ENCODE measurements at places on chromosomes 4 and X. TPM values are rescaled to one million over a fixed set of nuclear protein-coding genes. Genes with fewer than 3 reads are reported as not detected.
A peak's percentile ranks its signal among the peaks of the same experiment; 100 is the strongest.

- H3K4me1 ChIP-seq, result peaks cover 36% of the 10 kb centered on the region
- H3K27me3 ChIP-seq, result no peaks in the 10 kb centered on the region
Measured at GRCh38 chrX:41335198-41335957, 1.4 kb downstream of the DDX3X start.

GRCh38 chrX:16711893-16712547 lies 449 bp downstream of the CTPS2 start:
- H3K36me3 ChIP-seq, result no peaks in the 10 kb centered on the region
- peak; percentile 63 for DNase-seq
- H3K27ac ChIP-seq, result peak overlapping the region; percentile 84
- H3K4me3 ChIP-seq, result peak overlapping the region; percentile 74

DNA sequence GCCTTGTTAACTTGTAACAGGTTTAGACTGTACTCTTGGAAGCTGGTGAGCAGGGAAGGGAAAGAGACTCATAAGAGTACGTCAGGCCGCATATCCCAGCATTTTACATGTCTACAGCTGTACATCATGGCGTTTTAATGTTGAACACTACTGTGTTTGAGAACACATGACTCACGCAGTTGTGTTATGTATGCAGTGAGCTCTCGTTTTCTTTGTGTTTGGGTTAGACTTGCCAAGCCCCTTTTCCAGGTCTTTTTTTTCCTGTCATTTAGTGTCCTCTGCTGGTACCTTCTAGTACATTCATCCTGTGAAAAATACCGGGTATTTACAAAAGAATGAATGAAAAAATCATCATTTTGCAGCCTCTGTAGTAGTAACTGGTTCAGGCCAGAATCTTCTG lies 35.3 kb downstream of the SMS start:
- H3K36me3 ChIP-seq, result peaks cover 23% of the 10 kb centered on the region
- no peak overlapping the region for H3K27ac ChIP-seq
- DNase-seq, result no peak
- no peaks in the 10 kb centered on the region for H3K4me1 ChIP-seq
- H3K4me3 ChIP-seq, result no peak overlapping the region

ARMCX6 gene
- 12.8 TPM for total RNA-seq

TLR3 gene
- 8.2 TPM for total RNA-seq

GRCh38 chrX:70255452-70255851 lies 4.6 kb downstream of the P2RY4 start:
- no peaks in the 10 kb centered on the region for H3K27me3 ChIP-seq
- no peak overlapping the region for H3K27ac ChIP-seq
- no peaks in the 10 kb centered on the region for H3K4me1 ChIP-seq
- no peak for DNase-seq
- no peak overlapping the region for H3K4me3 ChIP-seq

- no peaks in the 10 kb centered on the region for H3K4me1 ChIP-seq
- no peak overlapping the region for H3K27ac ChIP-seq
- no peaks in the 10 kb centered on the region for H3K27me3 ChIP-seq
- DNase-seq, result no peak
- no peak overlapping the region for H3K4me3 ChIP-seq
Measured at GRCh38 chrX:101237041-101237440, 17.5 kb downstream of the DRP2 start.

ADAM29 gene
- total RNA-seq, result not detected

DNA sequence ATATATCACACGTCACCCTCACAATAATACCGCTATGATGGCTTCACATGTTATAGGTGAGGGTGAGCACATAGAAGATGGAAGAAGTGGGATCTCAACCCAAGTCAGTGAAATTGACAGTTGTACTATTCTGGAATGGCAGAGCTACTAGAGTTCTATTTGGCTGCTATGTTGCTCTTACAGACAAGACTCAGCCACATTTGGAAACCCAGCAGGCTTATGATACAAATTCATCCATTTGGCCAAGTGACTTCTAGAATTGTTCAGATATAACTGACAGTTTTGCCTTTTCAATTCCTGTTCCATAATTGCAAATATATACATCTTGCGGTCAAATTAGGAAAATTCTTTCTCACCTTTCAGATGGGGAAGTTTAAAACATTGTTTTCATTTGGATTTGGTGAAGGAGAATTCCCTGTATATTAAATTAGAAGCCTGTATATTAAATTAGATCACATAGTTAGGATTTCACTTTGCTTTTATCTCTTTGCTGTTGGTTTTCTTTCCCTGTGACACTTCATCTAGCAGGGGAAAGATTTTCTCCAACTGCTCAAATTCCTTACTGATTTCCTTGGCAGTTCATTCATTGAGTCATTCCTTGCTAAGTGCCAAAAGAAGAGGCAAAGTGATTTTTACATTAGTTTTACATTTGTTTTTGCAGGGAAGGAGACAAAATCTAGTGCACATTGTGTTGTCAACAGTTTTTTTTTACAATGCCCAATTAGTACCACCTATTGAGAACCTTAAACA lies 120.6 kb upstream of the TBC1D9 start:
- no peak overlapping the region for H3K4me3 ChIP-seq
- no peaks in the 10 kb centered on the region for H3K36me3 ChIP-seq
- no peaks in the 10 kb centered on the region for H3K27me3 ChIP-seq
- H3K27ac ChIP-seq, result no peak overlapping the region

- H3K4me3 ChIP-seq, result no peak overlapping the region
- no peak overlapping the region for H3K27ac ChIP-seq
- H3K4me1 ChIP-seq, result no peaks in the 10 kb centered on the region
- H3K27me3 ChIP-seq, result no peaks in the 10 kb centered on the region
- no peak for DNase-seq
- H3K36me3 ChIP-seq, result no peaks in the 10 kb centered on the region
Measured at GRCh38 chrX:3046253-3047240, 5.3 kb downstream of the ARSF start.

- no peaks in the 10 kb centered on the region for H3K36me3 ChIP-seq
- no peak overlapping the region for H3K27ac ChIP-seq
- no peak for DNase-seq
- no peaks in the 10 kb centered on the region for H3K27me3 ChIP-seq
- no peak overlapping the region for H3K4me3 ChIP-seq
Measured at GRCh38 chrX:70042399-70043371, 7.1 kb downstream of the AWAT2 start.

DNA sequence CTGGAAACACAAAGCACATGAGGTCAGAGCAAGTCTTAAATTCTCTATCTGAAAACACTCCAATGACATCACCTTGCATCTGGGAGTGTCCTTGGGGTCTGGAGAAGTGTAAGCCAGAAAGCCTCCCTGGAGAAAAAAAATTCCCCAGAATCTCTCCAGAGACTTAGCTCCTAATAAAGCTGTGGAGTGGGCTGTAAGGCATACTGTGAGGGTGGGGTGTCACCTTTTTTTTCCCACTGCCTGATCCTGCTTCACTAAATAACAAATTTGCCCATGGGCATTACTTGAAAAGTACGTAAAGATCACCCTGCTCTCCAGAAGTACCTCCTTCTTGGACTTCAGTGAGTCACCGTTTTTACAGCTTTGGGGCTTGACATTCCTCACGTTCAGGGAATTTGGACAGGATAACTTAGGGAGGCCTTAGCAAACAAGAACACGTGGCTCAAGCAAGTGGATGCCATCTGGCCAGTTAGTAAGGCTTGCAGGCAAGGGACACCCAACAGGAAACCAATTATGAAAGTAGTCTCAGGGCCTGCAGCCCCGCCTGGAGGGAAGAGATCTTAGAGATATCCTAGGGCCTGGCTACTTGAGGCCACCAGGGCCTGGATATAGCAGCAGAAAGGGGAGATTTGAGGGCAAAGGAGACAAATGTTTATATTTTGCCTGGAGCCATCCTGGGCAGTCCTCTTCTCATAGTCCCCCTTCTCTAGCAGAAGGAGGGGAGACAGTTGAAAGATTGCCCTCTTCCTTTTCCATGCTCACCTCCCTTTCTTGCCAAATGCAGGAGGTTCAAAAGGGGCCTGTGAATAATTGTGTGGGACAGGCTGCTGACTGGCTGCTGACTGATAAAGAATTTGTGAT lies 60.1 kb upstream of the PLAC1 start:
- no peak overlapping the region for H3K4me3 ChIP-seq
- H3K27me3 ChIP-seq, result no peaks in the 10 kb centered on the region
- H3K4me1 ChIP-seq, result no peaks in the 10 kb centered on the region
- no peaks in the 10 kb centered on the region for H3K36me3 ChIP-seq

DNA sequence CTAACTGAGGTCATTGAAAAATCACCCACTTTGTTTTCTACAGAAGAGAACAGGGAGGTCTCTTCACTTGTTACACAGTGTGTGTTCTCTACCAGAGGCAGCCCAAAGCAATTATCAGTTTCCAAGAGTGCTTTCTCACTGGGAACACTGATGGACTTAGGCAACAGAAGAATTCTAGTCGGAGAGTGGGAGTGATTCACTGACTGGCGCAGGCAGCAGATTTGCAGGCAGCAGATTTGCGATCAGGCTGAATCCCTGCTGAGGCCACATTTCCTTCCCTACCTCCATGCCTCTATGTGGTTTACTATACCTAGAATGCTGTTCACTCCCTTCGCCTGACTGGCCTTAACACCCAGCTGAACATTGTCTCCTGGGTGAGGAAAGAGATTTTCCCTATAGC lies 6.6 kb downstream of the OCIAD2 start:
- H3K4me1 ChIP-seq, result no peaks in the 10 kb centered on the region
- no peak overlapping the region for H3K27ac ChIP-seq
- DNase-seq, result no peak
- no peak overlapping the region for H3K4me3 ChIP-seq
- H3K36me3 ChIP-seq, result peaks cover 5% of the 10 kb centered on the region

- H3K4me1 ChIP-seq, result no peaks in the 10 kb centered on the region
- H3K36me3 ChIP-seq, result no peaks in the 10 kb centered on the region
- H3K27me3 ChIP-seq, result no peaks in the 10 kb centered on the region
- DNase-seq, result no peak
Measured at GRCh38 chrX:109843963-109844751, 111.1 kb upstream of the ACSL4 start.

GRCh38 chr4:63155561-63155960 lies 1253.7 kb downstream of the TECRL start:
- no peak for DNase-seq
- no peaks in the 10 kb centered on the region for H3K36me3 ChIP-seq
- H3K4me1 ChIP-seq, result no peaks in the 10 kb centered on the region
- H3K4me3 ChIP-seq, result no peak overlapping the region
- no peak overlapping the region for H3K27ac ChIP-seq
- H3K27me3 ChIP-seq, result no peaks in the 10 kb centered on the region

DNA sequence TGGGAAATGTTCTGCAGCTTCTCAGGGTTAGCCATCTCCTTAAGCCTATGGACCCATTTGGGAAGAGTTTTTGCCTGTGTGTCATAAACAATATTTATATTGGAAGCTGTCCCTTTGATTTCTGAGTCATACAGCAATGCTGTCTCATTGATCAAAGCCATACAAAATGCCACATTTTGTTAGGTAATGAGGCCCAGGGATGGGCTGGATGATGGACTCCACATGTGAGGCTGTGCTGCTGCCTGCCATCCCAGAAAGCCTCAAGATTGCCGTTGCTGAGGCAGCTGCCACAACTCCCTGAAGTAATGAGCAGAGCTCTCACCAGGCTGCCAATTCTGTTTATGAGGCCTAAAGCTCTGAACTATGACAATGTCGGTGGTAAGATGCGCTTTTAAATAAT lies 12.2 kb upstream of the GJB1 start:
- no peak for DNase-seq
- no peak overlapping the region for H3K4me3 ChIP-seq
- no peaks in the 10 kb centered on the region for H3K4me1 ChIP-seq
- no peaks in the 10 kb centered on the region for H3K27me3 ChIP-seq
- H3K27ac ChIP-seq, result no peak overlapping the region

GPR34 gene
- total RNA-seq, result 10.7 TPM

- H3K4me1 ChIP-seq, result no peaks in the 10 kb centered on the region
- no peak overlapping the region for H3K27ac ChIP-seq
- DNase-seq, result no peak
- H3K27me3 ChIP-seq, result no peaks in the 10 kb centered on the region
- H3K36me3 ChIP-seq, result no peaks in the 10 kb centered on the region
- H3K4me3 ChIP-seq, result no peak overlapping the region
Measured at GRCh38 chr4:140330311-140330900, 43.0 kb upstream of the SCOC start.

DNA sequence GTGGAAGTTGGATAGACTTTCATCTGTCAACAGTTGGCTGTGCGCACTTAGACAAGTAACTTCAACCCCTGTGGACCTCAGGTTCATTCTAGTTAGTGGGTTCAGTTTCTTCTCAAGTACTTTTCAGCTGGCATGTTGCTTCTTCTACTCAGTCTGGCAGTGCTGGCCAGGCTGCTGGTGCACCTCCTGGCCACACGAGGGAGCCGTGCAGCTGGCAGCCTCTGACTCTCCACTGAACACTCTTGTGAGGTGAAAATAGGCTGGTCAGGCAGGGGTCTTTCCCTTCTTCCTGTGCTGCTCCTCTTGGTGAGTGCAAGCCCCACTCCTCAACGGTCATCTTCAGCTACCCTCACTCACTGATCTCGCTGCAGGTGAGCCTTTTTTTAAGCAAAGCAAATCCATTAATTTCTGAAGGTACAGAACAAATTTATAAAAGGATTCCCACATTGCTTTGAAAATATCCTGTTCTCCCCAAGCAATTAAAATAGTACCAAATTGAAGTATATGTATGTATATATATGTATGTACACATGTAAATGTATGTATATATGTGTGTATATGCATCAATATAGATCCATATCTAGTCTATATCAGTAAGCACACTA lies 30.6 kb downstream of the LONRF3 start:
- H3K4me3 ChIP-seq, result no peak overlapping the region
- H3K4me1 ChIP-seq, result no peaks in the 10 kb centered on the region
- H3K36me3 ChIP-seq, result peaks cover 12% of the 10 kb centered on the region
- no peak overlapping the region for H3K27ac ChIP-seq
- DNase-seq, result peak; percentile 75
- no peaks in the 10 kb centered on the region for H3K27me3 ChIP-seq

GRCh38 chr4:140363051-140363450 lies 10.4 kb upstream of the SCOC start:
- H3K4me1 ChIP-seq, result no peaks in the 10 kb centered on the region
- no peak overlapping the region for H3K4me3 ChIP-seq
- no peaks in the 10 kb centered on the region for H3K36me3 ChIP-seq
- no peak for DNase-seq
- H3K27me3 ChIP-seq, result no peaks in the 10 kb centered on the region

DNA sequence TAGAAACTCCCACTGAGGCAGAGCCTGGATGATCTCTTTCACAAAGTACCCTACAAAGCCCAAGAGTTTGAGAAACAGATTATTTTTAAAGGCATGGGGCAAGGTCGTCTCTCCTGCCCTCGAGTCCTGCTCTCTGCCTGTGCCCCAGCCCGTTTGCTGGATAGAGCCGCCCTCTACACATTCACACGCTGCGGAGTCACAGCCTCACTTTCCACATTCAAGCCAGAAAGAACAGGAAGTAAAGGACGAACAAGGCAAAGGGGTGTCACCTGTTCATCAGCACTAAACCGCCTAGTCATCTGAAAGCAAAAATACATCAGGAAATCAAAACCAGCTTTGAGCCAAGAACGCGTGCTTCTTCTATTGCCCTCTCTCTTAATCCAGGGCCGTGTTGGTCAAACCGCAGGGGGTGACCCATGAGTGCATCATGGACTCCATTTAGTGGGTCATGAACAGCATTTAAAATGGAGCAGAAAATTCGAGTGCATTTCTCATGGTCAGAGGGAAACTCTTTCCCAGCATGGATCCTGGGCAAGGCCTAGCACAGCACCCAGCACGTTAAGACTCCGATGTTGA lies 83.4 kb downstream of the PHKA2 start:
- no peak overlapping the region for H3K4me3 ChIP-seq
- H3K27ac ChIP-seq, result no peak overlapping the region
- no peaks in the 10 kb centered on the region for H3K27me3 ChIP-seq
- no peaks in the 10 kb centered on the region for H3K4me1 ChIP-seq

GRPR gene
- 1.4 TPM for total RNA-seq

Measured in sigmoid colon (tissue), 7 donors.